ENCODE measurements at places on chromosomes 2 and 18. TPM values are rescaled to one million over a fixed set of nuclear protein-coding genes. Genes with fewer than 3 reads are reported as not detected.

NCK2 gene
- 31.8 TPM for total RNA-seq

ITGA4 gene
- 5.6 TPM for total RNA-seq

ERFE gene
- total RNA-seq, result 0.30 TPM

HEATR5B gene
- 27.9 TPM for total RNA-seq

ALLC gene
- not detected for total RNA-seq

CD226 gene
- not detected for total RNA-seq

CLEC4F gene
- total RNA-seq, result not detected

ARHGAP28 gene
- total RNA-seq, result 27.2 TPM

KCNG2 gene
- total RNA-seq, result not detected

MARCHF4 gene
- 6.2 TPM for total RNA-seq

FOXD4L1 gene
- total RNA-seq, result not detected

VIT gene
- 0.76 TPM for total RNA-seq

DPYSL5 gene
- not detected for total RNA-seq

HOXD8 gene
- 7.8 TPM for total RNA-seq

IRS1 gene
- total RNA-seq, result under 0.01 TPM

SRD5A2 gene
- not detected for total RNA-seq

TNS1 gene
- total RNA-seq, result 19.8 TPM

DQX1 gene
- not detected for total RNA-seq

TUBA3D gene
- not detected for total RNA-seq

OBSL1 gene
- 13.2 TPM for total RNA-seq

SCN7A gene
- total RNA-seq, result under 0.01 TPM

DLX1 gene
- total RNA-seq, result not detected

MYO5B gene
- total RNA-seq, result 1.1 TPM

TSGA10 gene
- 0.76 TPM for total RNA-seq

MAPK4 gene
- total RNA-seq, result not detected

PLCD4 gene
- 0.97 TPM for total RNA-seq

APOB gene
- 0.30 TPM for total RNA-seq

C2orf78 gene
- total RNA-seq, result not detected

AOX1 gene
- 0.32 TPM for total RNA-seq

ATP6V1B1 gene
- 0.15 TPM for total RNA-seq

GRP gene
- total RNA-seq, result not detected

UGT1A4 gene
- not detected for total RNA-seq

NT5C1B gene
- not detected for total RNA-seq

CCDC121 gene
- total RNA-seq, result 1.3 TPM

ACKR3 gene
- 21.1 TPM for total RNA-seq

SIX3 gene
- total RNA-seq, result not detected

CFC1 gene
- not detected for total RNA-seq

OTX1 gene
- under 0.01 TPM for total RNA-seq
